ENCODE measurements at places on chromosomes 4 and X.

- no peak for DNase-seq
Measured at GRCh38 chr4:113943863-113944262, 35.6 kb downstream of the ARSJ start.

DNA sequence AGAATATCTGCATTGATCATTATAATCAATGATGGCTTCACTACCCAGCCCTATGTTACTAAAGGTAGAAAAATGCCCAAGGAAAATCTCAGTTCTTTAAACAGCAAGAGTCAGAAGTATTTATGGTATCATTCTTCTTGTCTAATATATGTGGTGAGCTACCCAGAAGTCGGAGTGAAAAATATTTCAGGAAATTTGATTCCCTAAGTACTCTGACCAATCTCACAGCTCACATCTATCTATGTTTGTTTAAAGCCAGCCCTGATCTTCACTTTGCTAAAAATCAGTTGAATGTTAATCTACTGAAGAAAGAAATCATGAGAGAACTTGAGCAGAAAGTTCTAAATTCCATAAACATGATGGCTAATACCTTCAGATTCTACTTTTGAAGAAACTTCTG is 522.9 kb upstream of the SLIT2 start:
- no peak for DNase-seq

GRCh38 chr4:147794787-147795413 is 63.0 kb downstream of the ARHGAP10 start:
- no peak for DNase-seq

- no peak for DNase-seq
Measured at GRCh38 chrX:150348365-150348764, 14.8 kb upstream of the MAMLD1 start.

GRCh38 chr4:186348433-186348832 is 82.4 kb downstream of the F11 start:
- DNase-seq, result no peak

Data from stimulated activated CD4-positive, alpha-beta T cell treated with anti-CD3 and anti-CD28 coated beads, Interleukin-1b, Interleukin-23, amount 100 ng/mL, for 24 hours (primary cell).